ENCODE measurements at places on chromosomes 1 and 21. TPM values are rescaled to one million over a fixed set of nuclear protein-coding genes. Genes with fewer than 3 reads are reported as not detected.

DNA sequence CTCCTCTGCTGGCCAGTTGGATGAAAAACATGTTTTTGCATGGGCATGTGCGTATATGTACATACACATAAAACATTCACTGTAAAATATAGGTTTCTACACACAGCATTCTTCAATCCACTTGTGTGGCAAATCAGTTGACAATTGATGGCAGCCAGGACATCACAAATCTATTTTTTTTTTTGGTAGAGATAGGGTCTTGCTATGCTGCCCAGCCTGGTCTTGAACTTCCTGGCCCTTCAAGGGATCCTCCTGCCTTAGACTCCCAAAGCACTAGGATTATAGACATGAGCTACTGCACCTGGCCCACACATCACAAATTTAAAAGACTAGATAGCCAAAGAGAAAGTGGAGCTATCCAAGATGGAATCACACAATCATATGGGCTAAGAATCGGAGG, 39.6 kb downstream of the ARHGEF11 start:
- DNase-seq = no peak

Gene EFNA4
- 2.5 TPM for total RNA-seq

DNA sequence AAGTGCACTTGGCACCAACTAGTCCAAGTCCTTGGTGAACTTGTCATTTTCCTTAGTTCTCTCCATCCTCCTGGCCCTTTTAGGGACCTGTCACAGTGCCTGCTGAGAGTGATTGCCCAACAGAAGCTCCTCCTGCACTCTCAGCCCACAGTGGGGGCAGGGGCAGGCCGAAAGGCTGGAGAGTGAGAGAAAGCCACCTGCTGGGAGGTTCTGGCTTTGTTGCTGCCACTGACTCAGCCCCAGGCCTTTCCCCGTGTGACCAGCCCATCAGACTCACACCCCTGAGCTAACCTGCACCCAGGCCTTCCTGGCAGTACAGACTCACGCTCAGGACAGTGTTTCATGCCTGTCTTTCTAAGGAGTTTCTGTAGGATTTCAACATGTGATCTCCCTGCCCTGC, 17.1 kb upstream of the PROK1 start:
- peak; percentile 44 for DNase-seq

DNA sequence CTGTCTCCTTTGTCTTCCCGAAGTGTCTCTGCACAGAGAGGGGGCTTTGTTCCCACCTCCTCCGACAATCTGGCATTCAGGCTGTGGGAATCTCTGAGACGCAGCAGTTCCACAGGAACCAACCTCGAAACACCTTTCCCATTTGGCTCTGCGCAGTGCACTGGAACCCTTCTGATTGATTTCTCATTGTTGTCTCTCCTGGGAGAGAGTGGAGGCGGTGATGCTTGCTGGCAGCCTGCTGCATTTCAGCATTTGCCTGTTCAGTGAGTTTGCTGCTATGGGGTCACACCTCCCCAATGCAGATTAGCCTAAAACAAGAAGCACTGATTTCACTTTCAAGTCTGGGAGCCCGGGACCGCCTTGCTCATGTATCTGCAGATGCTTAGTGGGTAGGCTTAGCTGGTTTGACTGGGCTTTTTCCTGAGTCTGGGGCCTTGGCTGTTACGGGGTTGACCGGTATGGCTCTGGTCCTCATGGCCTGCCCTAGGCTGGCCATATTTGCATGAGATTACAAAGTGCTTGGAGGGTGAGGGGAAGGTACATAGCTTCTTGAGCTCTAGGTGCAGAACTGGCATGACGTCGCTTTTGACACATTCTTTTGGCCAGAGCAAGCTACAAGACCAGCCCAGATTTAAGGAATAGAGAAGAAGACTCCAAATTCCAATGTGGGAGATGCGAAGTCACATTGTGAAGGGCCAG, 695.3 kb downstream of the PTPRU start:
- no peak for DNase-seq

GRCh38 chr1:54784066-54784465, 17.1 kb downstream of the TTC22 start:
- no peak for DNase-seq

Gene KRTAP21-2
- not detected for total RNA-seq

GRCh38 chr1:76959556-76959955, 92.3 kb downstream of the ST6GALNAC5 start:
- DNase-seq = no peak
